ENCODE measurements at places on chromosomes 6 and 20. TPM values are rescaled to one million over a fixed set of nuclear protein-coding genes. Genes with fewer than 3 reads are reported as not detected.

Gene DCDC2
- 80.4 TPM for total RNA-seq

Gene FOXA2
- 1.1 TPM for total RNA-seq

Gene LY6G6C
- total RNA-seq, result not detected

Gene MUC22
- not detected for total RNA-seq

Gene ASIP
- not detected for total RNA-seq

Gene BPIFB2
- total RNA-seq, result not detected

Gene LINC00237
- not detected for total RNA-seq

DNA sequence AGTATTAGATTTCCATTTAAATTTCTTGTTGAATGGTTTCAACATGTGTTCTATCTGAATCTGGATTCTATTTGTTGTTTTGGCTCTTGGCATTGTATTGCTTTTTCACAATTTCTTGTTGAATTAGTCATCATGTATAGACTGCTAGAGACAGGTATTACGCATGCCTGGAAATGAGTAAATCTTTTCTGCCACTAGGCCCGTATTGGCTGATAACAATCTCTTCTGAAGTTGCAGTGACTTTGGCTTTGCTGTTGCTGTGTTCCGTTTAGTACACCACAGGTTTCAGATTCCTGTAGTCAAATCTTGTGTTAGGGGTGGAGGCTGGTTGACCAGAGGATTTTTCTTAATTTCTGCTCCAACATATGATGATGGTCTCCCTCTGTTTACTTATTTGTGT, 1339.4 kb downstream of the GRIK2 start:
- H3K27me3 ChIP-seq, result no peaks in the 10 kb centered on the region
- H3K4me1 ChIP-seq, result peaks cover 12% of the 10 kb centered on the region
- H3K27ac ChIP-seq, result no peak overlapping the region

- H3K4me1 ChIP-seq, result peaks cover 17% of the 10 kb centered on the region
- no peaks in the 10 kb centered on the region for H3K36me3 ChIP-seq
- peak; percentile 65 for DNase-seq
- H3K4me3 ChIP-seq, result no peak overlapping the region
- peak overlapping the region; percentile 51 for H3K27ac ChIP-seq
- H3K27me3 ChIP-seq, result no peaks in the 10 kb centered on the region
These were observed 28.4 kb upstream of the MAS1L start for GRCh38 chr6:29516108-29516507.

- no peaks in the 10 kb centered on the region for H3K27me3 ChIP-seq
- no peaks in the 10 kb centered on the region for H3K36me3 ChIP-seq
- no peak for DNase-seq
- H3K4me1 ChIP-seq, result no peaks in the 10 kb centered on the region
These were observed 9.4 kb downstream of the FOXP4 start for GRCh38 chr6:41555326-41556300.

GRCh38 chr20:32583581-32584070, 1.5 kb downstream of the NOL4L start:
- peaks cover 9% of the 10 kb centered on the region for H3K36me3 ChIP-seq
- no peak overlapping the region for H3K27ac ChIP-seq
- peaks cover 65% of the 10 kb centered on the region for H3K27me3 ChIP-seq
- H3K4me1 ChIP-seq, result peaks cover 14% of the 10 kb centered on the region
- peak overlapping the region; percentile 62 for H3K4me3 ChIP-seq

DNA sequence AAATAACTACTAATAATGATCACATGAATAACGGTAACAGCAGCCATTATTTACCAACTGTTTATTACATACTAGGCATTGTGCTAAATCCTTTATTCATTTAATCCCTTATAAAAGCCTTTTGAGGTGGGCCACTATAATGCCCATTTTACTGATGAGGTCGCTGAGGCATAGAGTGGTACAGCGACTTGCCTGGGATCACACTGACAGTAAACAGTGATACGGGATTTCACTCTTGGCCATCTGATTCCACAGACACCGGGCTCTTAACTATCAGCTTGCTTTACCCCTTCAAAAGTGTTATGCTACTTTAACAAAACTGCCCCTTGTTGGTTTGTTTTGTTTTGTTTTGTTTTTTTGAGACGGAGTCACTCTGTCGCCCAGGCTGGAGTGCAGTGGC, 2.2 kb upstream of the RAB22A start:
- peak overlapping the region; percentile 68 for H3K27ac ChIP-seq
- no peaks in the 10 kb centered on the region for H3K27me3 ChIP-seq
- peaks cover 21% of the 10 kb centered on the region for H3K4me1 ChIP-seq
- no peak for DNase-seq

- no peaks in the 10 kb centered on the region for H3K36me3 ChIP-seq
- H3K4me3 ChIP-seq, result no peak overlapping the region
- H3K4me1 ChIP-seq, result no peaks in the 10 kb centered on the region
- no peak overlapping the region for H3K27ac ChIP-seq
- H3K27me3 ChIP-seq, result no peaks in the 10 kb centered on the region
These were observed 478.3 kb downstream of the FRK start for GRCh38 chr6:115582386-115582785.

GRCh38 chr6:74610352-74610751, 595.5 kb downstream of the COL12A1 start:
- no peak overlapping the region for H3K4me3 ChIP-seq
- no peaks in the 10 kb centered on the region for H3K36me3 ChIP-seq
- DNase-seq, result no peak
- H3K4me1 ChIP-seq, result peaks cover 16% of the 10 kb centered on the region
- no peaks in the 10 kb centered on the region for H3K27me3 ChIP-seq

DNA sequence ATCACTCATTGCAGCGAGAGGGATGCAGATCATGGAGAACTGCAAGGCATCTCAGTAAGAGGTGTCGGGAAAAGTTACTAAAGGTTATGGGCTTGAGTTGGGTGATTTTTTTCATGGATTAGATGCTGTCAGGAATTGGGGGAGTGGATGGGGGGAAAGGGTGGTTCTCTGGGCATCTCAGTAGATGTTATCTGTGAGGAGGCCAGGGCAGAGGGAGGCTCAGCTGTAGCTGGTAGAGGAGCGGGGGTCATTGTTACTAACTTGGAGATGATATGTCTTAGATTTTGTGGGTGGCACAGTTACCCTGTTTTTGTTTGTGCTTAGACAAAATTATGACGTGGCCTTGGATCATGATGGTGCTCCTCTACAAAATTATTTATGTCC, 2.6 kb upstream of the PCMTD2 start:
- H3K4me3 ChIP-seq, result no peak overlapping the region
- peaks cover 55% of the 10 kb centered on the region for H3K27me3 ChIP-seq
- no peak overlapping the region for H3K27ac ChIP-seq
- H3K4me1 ChIP-seq, result peaks cover 26% of the 10 kb centered on the region

- H3K27me3 ChIP-seq, result no peaks in the 10 kb centered on the region
- no peak overlapping the region for H3K4me3 ChIP-seq
- DNase-seq, result peak; percentile 81
- peaks cover 18% of the 10 kb centered on the region for H3K4me1 ChIP-seq
These were observed 111.3 kb downstream of the LY86 start for GRCh38 chr6:6699741-6700367.

DNA sequence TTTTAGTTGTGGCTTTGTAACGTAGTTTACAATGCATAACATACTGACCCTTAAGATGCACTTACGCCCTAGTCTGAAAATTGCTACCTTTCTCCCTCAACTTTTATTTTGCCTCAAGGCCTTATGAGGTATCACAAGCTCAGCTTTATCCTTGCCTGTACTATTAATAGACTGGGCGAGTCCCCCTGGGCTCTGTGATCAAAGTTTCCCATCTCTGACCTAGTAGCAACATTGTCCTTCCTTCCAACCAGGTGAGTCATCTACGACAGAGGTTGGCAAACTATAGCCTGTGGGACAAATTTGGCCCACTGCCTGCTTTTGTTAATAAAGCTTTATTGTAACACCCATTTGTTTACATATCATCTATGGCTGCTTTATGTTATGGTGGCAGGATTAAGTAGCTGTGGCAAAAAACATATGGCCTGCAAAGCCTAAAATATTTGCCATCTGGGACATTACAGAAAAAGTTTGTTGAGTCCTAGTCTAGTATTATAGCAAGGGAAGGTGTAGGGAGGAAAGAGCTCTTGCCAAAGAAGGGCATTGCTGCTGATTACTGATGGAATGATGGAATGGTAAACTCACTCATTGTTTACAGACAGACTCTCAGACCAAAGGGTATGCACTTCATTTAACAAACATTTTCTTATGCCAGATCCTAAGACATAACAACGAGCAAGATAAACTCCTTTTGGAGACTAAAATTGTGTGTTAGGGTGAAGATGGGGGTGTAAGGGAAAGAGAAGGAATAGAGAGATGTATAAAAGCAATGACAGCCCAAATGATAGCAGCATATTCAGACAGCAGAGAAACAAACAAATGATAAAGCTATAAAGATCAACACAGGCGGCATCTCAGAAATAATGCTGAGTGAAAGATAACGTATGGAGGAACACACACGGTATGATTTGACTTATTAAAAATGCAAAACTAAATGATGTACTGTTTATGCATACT, 74.2 kb downstream of the SLC22A23 start:
- DNase-seq, result peak; percentile 23
- H3K27ac ChIP-seq, result peak overlapping the region; percentile 39
- no peak overlapping the region for H3K4me3 ChIP-seq
- peaks cover 38% of the 10 kb centered on the region for H3K4me1 ChIP-seq
- H3K27me3 ChIP-seq, result no peaks in the 10 kb centered on the region
- no peaks in the 10 kb centered on the region for H3K36me3 ChIP-seq

DNA sequence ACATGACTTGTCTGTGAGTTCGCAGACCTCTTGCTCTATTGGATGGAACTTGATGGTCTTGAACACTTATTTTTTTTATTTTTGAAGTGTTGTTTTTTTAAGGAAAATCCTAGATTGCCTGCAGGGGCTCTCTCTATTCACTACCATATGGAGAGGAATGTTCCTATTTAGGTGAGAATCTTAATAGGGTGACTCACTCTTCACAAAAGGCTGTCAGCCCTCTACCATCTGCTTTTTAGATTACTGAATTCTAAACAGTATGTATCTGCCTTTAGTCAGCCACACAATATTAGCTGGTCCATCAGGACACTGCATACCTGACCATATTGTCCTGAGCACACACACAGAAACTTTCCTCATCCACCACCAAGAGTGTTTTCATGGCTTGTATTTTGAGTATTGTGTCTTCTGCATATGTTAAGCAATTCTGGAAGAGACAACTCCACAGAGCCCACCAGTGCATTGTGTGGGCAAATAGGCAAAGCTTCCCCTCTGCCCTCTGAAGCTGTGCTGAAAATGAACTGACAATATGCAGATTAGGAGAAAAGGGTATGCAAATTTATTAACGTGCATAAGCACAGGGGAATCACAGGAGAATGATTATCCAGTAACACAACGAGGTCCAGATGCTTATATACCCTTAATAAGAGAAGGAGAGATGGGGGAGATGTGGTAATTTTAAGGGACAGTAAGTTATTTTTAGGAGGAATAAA, 6.6 kb upstream of the BTBD9 start:
- no peak overlapping the region for H3K27ac ChIP-seq
- no peak overlapping the region for H3K4me3 ChIP-seq
- H3K27me3 ChIP-seq, result no peaks in the 10 kb centered on the region
- H3K36me3 ChIP-seq, result no peaks in the 10 kb centered on the region
- no peak for DNase-seq
- no peaks in the 10 kb centered on the region for H3K4me1 ChIP-seq

DNA sequence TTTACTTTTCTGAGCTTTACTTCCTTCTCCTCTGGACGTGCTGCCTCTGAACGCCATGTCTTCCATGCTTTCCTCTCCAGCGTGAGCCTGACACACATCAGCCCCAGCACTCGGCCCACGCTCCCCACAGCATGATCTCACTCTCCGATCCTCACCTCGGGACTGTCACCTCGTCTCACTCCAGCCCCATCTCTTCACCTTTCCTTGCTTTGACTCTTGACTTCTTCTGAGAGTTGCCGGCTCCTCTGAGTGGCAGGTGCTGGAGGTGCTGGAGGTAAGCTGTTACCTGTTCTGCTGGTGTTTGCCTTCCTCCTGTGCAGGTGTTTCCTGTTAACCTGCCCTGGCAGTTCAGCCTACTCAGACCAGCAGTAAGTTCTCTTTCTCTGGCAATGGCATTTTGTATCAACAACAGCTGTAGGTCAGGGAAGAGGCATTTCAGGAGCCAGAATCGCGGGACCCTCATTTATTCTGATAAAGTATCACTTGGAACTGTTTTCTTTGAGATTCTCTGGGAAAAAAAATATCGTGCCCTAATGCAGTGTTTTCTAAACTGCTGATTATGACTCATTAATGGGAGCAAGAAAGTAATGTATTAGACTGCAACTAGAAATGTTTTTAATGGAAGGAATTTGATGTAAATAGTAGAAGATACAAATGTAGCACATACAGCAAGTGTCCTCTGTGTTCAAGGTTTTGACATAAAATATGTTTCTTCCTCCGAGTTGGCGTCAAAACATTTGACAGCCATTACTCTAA, 106.5 kb downstream of the ARID1B start:
- H3K27me3 ChIP-seq, result no peaks in the 10 kb centered on the region
- peak overlapping the region; percentile 84 for H3K27ac ChIP-seq
- DNase-seq, result peak; percentile 35
- peaks cover 50% of the 10 kb centered on the region for H3K4me1 ChIP-seq
- H3K4me3 ChIP-seq, result peak overlapping the region; percentile 65

- DNase-seq, result no peak
- H3K4me1 ChIP-seq, result no peaks in the 10 kb centered on the region
- H3K27ac ChIP-seq, result no peak overlapping the region
- peaks cover 55% of the 10 kb centered on the region for H3K27me3 ChIP-seq
- peaks cover 33% of the 10 kb centered on the region for H3K36me3 ChIP-seq
- H3K4me3 ChIP-seq, result no peak overlapping the region
These were observed 5.0 kb upstream of the LSM14B start for GRCh38 chr20:62117362-62117646.

GRCh38 chr6:12119085-12119588, 107.0 kb downstream of the HIVEP1 start:
- no peaks in the 10 kb centered on the region for H3K27me3 ChIP-seq
- H3K4me1 ChIP-seq, result peaks cover 11% of the 10 kb centered on the region
- H3K27ac ChIP-seq, result peak overlapping the region; percentile 87
- H3K36me3 ChIP-seq, result peaks cover 5% of the 10 kb centered on the region

DNA sequence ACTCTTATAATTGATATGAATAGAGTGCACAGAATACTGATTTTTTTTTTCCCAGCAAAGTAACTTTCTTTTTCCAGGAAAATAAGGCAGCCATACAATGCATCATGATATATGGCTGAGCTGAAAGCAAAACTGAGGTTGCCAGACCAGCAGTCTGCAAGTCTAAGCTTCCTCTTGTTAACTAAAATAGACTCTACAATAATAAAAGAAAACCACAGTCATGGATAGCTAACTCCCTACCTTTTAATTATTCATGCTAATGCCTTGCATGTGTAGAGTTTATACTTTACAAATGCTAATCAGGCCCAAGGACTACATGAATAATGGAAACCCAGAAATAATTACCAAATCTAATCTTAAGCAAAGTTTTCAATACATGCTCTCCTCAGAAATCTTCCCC, 47.4 kb downstream of the MAP7 start:
- H3K36me3 ChIP-seq, result no peaks in the 10 kb centered on the region
- DNase-seq, result no peak
- peaks cover 8% of the 10 kb centered on the region for H3K4me1 ChIP-seq
- H3K27me3 ChIP-seq, result no peaks in the 10 kb centered on the region

DNA sequence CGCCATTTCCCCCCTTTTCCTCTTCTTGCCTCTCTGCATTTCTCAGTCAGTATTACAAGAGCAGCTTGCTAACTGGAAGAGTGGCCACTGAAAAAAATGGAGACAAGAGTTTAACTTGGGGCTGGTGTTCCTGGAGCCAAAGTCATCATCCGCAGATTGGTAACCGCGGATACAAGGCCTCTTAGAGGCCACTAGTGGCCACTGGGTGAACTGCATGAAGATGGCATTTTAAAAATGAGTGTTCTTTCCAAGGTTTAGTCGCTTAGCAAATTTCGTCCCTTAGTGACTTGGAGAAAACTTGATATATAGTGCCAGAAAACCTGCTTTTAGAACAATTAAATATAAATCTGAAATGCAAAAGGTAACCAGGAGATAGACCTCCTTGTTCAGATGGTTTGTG, 4.8 kb downstream of the F13A1 start:
- DNase-seq, result peak; percentile 32
- no peak overlapping the region for H3K27ac ChIP-seq
- peaks cover 34% of the 10 kb centered on the region for H3K27me3 ChIP-seq
- no peaks in the 10 kb centered on the region for H3K36me3 ChIP-seq
- no peaks in the 10 kb centered on the region for H3K4me1 ChIP-seq
